ENCODE measurements at places on chromosomes 1 and 21. TPM values are rescaled to one million over a fixed set of nuclear protein-coding genes. Genes with fewer than 3 reads are reported as not detected.

The ADAMTS4 gene
- 0.52 TPM for total RNA-seq

DNA sequence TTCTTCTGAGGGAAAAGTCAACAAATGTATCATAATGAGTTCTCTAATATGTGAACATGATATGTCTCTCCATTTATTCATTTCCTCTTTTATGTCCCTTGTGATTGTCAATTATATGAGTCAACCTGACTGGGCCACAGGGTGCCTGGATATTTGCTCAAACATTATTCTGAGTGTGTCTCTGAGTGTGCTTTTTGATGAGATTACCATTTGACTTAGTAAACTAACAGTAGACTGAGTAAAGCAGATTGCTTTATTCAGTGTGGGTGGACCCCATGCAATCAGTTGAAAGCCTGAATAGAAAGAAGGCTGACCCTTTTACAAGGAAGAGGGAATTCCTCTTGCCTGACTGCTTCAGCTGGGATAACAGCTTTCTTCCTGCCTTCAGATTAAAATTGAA is 142.6 kb downstream of the SLC35F3 start:
- peaks cover 11% of the 10 kb centered on the region for H3K36me3 ChIP-seq
- no peak overlapping the region for H3K4me3 ChIP-seq
- no peaks in the 10 kb centered on the region for H3K27me3 ChIP-seq
- H3K4me1 ChIP-seq: peaks cover 33% of the 10 kb centered on the region
- H3K27ac ChIP-seq: peak overlapping the region; percentile 97
- DNase-seq: peak; percentile 97

The ANKRD45 gene
- total RNA-seq: not detected

GRCh38 chr1:226732856-226733291 is 6.2 kb downstream of the ITPKB start:
- no peak overlapping the region for H3K27ac ChIP-seq
- no peak for DNase-seq
- H3K4me3 ChIP-seq: no peak overlapping the region
- no peaks in the 10 kb centered on the region for H3K27me3 ChIP-seq
- H3K4me1 ChIP-seq: 0 out of 2 replicates have a peak, but pooled peaks cover 4% of the 10 kb centered on the region

The SYT11 gene
- 0.44 TPM for total RNA-seq

DNA sequence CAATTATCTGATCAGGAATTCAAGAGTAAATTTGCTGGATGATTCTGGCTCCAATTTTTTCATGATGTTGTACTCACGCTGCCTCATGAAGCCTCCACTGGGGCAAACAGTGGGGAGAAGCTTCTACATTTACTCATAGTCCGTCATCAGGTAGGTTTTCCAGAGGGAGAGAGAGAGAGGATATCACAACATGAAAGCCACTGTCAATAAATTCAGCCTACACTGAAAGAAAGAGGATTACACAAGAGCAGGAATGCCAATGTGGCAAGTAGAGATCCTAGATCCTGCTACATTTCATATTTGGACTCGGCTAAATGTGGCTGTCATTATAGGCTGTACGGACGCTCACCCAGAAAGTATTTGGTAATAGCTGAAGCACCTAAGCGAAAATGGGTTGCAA is 819.9 kb downstream of the BRINP3 start:
- H3K4me3 ChIP-seq: no peak overlapping the region
- no peaks in the 10 kb centered on the region for H3K27me3 ChIP-seq
- H3K27ac ChIP-seq: peak overlapping the region; percentile 31
- H3K4me1 ChIP-seq: peaks cover 30% of the 10 kb centered on the region
- DNase-seq: peak; percentile 30

DNA sequence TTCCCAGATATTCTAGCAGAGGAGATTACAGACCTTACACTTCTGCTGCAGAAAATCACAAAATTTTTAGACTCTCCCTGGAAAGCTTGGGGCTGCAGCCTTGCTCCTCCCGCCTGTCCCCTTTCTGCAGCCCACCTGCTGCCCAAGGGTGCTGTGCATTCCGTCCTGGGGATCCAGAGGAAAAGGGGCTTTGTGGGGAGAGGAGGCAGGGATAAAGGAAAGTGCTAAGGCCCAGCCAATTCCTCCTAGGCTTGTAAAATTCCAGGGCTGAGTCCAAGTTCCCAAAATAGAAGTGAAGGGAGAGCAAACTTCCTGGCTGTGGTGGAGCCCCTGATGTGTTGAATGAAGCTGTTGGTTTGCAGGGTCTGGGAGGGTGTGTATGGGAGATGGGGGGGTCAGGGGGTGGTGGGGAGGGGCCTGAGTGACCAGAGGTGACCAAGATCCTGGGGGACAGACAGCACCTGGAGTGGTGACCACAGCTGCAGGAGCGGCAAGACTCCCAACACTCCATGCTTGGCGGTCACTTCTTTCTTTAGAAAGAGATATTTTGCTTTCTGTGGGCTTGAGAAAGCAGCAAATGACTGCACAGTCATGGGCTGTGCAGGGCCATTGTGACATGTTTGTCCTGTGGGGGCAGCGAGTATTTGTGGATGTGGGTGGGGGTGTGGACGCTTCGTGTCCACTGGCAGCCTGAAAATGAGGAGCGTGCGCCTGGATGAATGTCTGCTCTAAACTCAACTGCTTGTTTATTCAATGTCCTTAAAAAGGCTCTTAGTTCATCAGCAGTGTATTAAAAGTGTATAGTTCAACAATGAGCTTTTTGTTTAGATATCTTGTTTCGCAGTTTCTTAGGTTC is 68.4 kb downstream of the TLR5 start:
- H3K36me3 ChIP-seq: no peaks in the 10 kb centered on the region
- peaks cover 14% of the 10 kb centered on the region for H3K27me3 ChIP-seq
- H3K4me3 ChIP-seq: no peak overlapping the region

- no peak for DNase-seq
- peaks cover 45% of the 10 kb centered on the region for H3K27me3 ChIP-seq
- H3K4me1 ChIP-seq: no peaks in the 10 kb centered on the region
- no peak overlapping the region for H3K27ac ChIP-seq
- no peak overlapping the region for H3K4me3 ChIP-seq
Observed at GRCh38 chr1:36861375-36861774, 172.9 kb downstream of the GRIK3 start.

GRCh38 chr21:33292724-33293123 is 26.6 kb downstream of the IL10RB start:
- DNase-seq: no peak
- H3K36me3 ChIP-seq: no peaks in the 10 kb centered on the region
- H3K27me3 ChIP-seq: no peaks in the 10 kb centered on the region
- no peak overlapping the region for H3K4me3 ChIP-seq

The PYHIN1 gene
- total RNA-seq: not detected

The ITGB2 gene
- 45.7 TPM for total RNA-seq

The PGLYRP4 gene
- not detected for total RNA-seq

DNA sequence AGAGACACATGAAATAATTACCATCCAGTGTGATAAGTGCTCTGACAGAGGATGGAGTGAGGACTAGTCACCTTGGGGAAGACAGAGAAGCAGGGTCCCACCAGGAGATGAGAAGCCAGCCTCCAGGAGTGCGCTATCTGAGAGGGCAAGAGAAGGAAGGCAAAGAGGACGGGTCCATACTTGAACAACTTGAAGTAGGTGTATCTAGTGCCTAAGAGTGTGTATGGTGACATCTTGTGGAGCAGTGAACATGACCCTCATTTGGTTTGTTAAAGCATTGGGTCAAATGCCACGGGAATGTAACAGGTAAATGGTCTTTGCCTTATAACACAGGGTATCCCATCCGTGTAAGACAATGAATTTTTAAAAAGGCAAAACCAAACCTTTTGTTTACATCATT is 39.8 kb downstream of the MRPL39 start:
- no peak overlapping the region for H3K27ac ChIP-seq
- DNase-seq: no peak
- no peak overlapping the region for H3K4me3 ChIP-seq
- H3K27me3 ChIP-seq: no peaks in the 10 kb centered on the region

- H3K4me1 ChIP-seq: no peaks in the 10 kb centered on the region
- H3K27me3 ChIP-seq: peaks cover 36% of the 10 kb centered on the region
Observed at GRCh38 chr1:207412845-207413244, 41.3 kb upstream of the CR2 start.

DNA sequence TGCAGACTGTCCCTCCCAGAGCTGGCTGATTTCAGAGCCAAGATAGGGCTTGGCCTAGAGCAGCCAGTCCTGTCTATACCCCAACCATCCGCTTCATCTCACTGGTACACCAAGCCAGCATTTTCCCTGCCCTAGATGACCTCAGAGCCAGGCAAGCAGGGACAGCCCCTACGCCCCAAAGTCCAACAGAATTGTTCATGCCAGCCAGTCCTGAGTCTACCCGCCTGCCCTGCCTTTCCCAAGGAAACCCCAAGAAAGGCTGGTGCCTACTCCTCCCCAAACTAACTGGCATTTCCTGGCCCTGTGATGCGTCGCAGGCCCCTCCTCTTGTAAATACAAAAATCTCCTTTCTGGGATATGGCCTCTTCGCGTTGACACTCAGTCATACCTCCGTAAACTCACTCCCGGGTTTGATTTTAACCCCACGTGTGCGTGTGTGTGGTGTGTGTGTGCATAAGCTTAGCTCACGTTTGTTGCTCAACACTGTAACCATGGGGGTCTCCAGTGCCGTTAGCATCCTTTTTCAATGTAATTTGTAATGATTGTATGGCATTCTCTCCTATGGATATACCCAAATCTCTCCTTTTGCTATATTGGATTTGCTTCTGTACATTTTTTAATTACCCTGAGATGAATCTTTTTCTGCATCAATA is 75.3 kb downstream of the SIK1 start:
- no peak overlapping the region for H3K4me3 ChIP-seq
- DNase-seq: no peak
- H3K27ac ChIP-seq: no peak overlapping the region
- H3K4me1 ChIP-seq: no peaks in the 10 kb centered on the region

DNA sequence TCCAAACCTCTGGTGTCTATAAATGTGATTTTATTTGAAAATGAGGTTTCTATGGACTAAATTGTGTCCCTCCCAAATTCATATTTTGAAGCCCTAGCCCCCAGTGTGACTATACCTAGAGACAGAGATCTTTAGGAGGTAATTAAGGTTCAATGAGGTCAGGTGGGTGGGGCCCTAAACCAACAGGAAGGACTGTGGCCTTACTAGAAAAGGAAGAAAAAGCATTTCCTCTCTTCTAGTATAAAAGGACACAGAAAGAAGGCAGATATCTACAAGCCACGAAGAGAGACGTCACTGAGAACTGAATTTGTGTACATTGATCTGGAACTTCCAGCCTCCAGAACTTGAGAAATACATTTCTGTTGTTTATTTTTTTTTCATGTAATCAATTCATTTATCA is 123.1 kb upstream of the RUNX1 start:
- H3K27me3 ChIP-seq: no peaks in the 10 kb centered on the region
- H3K27ac ChIP-seq: no peak overlapping the region
- no peaks in the 10 kb centered on the region for H3K36me3 ChIP-seq

GRCh38 chr1:118032883-118033282 is 103.3 kb downstream of the WDR3 start:
- no peaks in the 10 kb centered on the region for H3K36me3 ChIP-seq
- no peak overlapping the region for H3K4me3 ChIP-seq

The PADI1 gene
- 0.73 TPM for total RNA-seq

DNA sequence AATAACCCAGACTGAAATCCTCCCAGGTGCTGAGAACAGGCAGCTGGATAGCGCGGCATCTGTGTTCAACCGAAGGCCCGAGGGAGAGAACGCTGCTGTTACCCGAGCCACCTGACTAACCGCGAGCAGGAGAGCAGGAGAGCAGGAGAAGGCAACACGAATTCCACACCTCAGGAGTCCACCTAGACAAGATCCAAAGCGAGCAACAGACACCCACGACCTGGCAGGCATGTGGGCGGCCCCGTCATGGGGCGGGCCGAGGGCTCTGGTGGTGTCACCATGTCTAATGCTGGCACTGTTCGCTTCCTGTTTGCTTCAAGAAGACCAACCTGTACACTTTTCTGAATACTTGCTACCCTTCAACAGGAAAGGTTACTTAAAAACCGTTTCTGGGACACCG is 20.9 kb upstream of the SPATC1L start:
- no peak overlapping the region for H3K4me3 ChIP-seq
- H3K27me3 ChIP-seq: no peaks in the 10 kb centered on the region
- no peaks in the 10 kb centered on the region for H3K4me1 ChIP-seq
- peaks cover 5% of the 10 kb centered on the region for H3K36me3 ChIP-seq
- DNase-seq: no peak

The NBPF15 gene
- total RNA-seq: 43.9 TPM

The LY9 gene
- total RNA-seq: not detected

The PYGO2 gene
- 43.3 TPM for total RNA-seq
